Iris pigment epithelial cell (primary cell): ENCODE measurements at places on chromosomes 4 and X.

DNA sequence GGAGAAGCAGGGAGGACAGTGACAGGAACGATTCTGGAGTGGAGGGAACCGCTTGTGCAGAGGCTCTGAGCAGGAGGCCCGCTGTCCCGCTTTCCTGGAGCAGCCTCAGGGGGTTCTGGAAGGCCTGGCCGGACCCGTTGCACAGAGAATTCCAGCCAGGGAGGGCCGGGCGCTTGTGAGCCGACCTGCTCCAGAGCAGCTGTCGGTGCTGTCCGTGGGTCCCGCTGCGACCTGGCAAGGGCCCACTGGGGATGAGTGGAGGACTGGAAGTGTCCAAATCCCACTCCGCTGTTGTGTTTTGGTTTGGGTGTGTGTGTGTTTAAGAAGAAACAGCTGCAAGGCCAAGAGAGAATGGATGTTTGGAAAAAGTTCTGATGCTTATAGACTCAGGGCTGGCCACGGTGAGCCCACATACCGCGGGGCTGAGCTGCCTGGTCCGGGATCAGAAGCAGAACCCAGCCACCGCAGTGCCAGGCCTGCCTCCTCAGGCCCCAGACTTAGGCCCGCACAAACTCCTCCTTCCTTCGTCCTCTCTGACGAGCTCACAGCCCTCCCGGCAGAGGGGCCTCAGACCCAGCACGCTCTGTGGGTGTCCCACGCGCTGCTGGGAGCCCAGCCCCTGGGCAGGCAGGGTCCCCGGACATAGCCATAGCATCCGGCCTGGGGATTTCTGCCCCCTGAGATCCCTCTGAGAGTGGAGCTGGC is 73.9 kb downstream of the HTRA3 start:
- no peak for DNase-seq

- DNase-seq = no peak
Measured at GRCh38 chr4:113009461-113009860, 40.0 kb upstream of the ANK2 start.

- DNase-seq = no peak
Measured at GRCh38 chr4:121951521-121952110, at the start of gene TRPC3. TSS of gene TRPC3 (minus strand) at chr4:121952060. CDS start at chr4:121951680, 380 bp downstream.

- DNase-seq = no peak
Measured at GRCh38 chr4:186019269-186019668, 49.7 kb upstream of the TLR3 start.

- peak; percentile 21 for DNase-seq
Measured at GRCh38 chr4:52019936-52020657, at the start of gene LRRC66. TSS of gene LRRC66 (minus strand) at chr4:52020363. CDS start at chr4:52017613, 2,750 bp downstream.

- no peak for DNase-seq
Measured at GRCh38 chr4:75321484-75321883, 192.7 kb downstream of the RCHY1 start.

DNA sequence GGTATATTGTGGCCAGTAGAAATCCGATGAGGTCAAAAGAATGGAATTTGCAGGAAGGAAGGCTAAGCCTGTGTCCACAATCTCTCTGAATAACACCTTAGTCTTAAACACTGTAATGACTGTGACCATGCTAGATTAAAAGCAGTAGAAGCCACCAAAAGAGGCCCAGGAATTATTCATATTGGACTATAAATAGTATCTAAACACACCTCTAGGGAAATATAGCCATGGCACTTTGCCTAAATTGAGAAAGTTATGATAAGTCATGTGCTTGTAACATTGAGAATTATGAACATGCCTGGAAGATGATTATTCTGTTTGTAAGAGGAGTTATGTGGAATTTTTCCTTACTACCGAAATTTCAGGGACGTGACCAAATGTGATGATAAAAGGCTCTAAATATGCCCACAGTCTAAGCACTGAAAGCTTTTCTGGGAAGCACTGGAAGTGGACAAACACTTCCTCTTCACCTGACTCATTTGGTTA is 298.5 kb downstream of the KCTD8 start:
- DNase-seq = peak; percentile 50

DNA sequence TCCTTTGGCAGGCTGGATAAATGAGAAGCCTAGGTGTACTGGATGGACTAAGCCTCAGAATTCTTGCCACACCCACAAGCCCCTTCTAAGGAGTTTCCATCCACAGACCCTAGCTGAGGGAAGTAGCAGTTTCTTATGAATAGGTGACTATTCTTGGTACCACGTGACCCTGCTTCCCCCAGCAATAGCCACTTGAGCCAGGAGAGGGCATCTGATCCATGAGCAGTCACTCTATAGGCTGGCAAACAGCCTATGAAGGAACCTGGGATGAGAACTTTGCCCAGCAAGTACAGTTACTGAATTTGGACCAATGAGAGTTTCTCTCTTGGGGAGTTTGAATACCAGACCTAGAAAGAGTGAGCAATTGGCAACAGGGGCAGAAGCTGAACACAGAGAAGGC is 84.0 kb downstream of the RTL9 start:
- DNase-seq = peak; percentile 30

- DNase-seq = no peak
Measured at GRCh38 chrX:113157496-113157895, 316.9 kb upstream of the AMOT start.

DNA sequence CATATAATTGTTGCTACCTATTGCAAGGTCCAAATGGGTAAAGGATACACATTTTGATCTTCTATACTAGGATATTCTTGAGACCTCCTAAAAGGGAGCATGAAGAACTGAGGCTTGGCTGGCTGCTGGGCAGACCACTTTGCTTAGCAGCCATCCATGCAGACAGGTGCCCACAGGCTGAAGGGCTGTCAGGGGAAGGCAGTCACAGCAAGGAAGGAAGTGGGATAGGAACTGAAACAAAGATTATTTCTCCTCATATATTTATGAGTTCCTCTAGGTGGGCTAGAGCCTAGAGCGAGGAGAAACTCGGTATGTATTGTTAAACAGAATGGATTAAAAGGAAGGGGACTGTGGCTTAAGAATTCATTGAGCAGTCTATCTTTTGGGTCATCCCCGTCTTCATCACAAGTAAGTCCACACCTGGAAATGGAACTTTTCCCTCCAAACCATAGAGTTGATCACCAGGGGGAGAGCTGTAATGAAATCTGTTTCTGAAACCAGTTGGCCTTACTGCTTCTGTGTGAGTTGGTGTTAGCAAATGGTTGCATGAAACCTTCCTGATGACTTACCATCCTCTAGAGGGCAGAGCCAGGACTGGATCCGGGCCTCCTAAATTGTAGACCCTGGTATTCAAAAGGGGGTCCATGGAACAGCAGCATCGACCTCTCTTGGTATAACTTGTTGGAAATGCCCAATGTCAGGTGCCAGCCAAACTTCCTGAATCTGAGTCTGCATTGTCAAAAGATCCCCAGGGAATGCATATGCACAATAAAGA is 42.3 kb downstream of the AFF2 start:
- no peak for DNase-seq

DNA sequence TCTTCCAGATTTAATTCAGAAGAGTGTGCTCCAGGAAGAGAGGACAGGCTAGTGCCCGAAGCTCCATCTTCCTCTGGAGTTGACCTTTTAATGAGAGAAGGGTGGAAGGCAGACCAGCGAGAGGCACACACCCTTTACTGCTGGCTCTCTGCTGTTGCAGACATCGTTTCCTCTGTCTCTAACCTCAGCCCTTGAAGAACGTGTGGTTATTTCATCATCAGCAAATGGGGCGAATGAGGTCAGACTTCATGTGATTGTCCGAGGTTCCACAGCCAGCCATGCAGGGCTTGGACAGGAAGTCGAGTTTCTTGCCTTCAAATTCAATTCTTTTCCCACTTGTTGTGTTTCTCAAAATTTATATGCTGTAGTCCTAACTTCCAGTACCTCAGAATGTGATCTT is 155.2 kb upstream of the MSX1 start:
- DNase-seq = peak; percentile 76

- DNase-seq = peak; percentile 93
Measured at GRCh38 chr4:1010395-1011021, 918 bp upstream of the FGFRL1 start.

DNA sequence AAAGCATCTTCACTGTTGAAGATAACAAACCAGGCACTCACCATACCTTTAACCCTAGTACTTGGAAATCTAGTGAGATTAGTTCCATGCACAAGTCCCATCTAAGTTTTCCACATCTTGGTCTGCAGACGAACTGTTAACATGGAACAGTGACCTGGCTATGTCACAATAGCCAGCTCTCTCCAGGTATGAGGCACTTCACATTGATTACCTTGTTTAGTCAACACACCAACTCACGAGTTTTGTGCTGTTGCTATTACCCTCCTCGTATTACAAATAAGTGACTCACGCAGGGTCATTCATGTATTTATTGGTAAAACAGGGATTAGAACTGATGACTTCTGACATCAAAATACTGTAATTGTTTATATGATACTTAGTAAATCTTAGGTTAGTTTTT is 36.4 kb upstream of the FRAS1 start:
- DNase-seq = no peak

GRCh38 chr4:123867910-123868587 is 471.5 kb downstream of the SPRY1 start:
- DNase-seq = peak; percentile 34

- DNase-seq = peak; percentile 90
Measured at GRCh38 chr4:72631296-72631695, 62.3 kb upstream of the ADAMTS3 start.

DNA sequence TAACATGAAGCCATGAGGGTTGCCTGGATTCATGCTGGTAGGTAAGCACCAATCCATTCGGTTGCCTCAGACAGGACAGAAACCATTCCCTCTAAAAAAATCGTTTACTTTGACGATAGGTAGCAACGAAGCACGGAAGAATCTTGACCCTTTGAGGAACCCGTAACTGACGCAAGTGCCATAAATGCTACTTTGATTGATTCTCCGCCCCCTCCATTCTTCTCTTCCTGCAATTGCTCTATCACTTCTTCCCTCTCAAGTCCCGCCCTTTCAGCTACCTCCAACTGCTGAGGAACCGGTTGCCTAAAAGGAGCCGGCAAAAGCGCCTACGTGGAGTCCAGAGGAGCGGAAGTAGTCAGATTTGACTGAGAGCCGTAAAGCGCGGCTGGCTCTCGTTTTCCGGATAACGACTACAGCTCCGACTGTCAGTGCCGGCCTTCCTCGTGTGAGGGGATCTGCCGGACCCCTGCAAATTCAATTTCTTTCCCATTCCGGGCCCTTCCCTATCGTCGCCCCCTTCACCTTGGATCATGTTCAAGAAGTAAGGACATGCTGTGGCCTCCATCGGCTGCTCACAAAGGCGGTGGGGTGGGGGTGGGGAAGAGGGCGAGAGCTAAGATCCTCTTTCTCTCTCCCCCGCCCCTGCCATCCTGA is at the start of gene MCTS1:
Gene MCTS1, plus strand, starts transcription at position 395 of the 654 bp plus-strand sequence. Its CDS starts 136 bp downstream, at position 531.
- peak; percentile 97 for DNase-seq

GRCh38 chr4:119781044-119781443 is 152.4 kb upstream of the PDE5A start:
- no peak for DNase-seq

DNA sequence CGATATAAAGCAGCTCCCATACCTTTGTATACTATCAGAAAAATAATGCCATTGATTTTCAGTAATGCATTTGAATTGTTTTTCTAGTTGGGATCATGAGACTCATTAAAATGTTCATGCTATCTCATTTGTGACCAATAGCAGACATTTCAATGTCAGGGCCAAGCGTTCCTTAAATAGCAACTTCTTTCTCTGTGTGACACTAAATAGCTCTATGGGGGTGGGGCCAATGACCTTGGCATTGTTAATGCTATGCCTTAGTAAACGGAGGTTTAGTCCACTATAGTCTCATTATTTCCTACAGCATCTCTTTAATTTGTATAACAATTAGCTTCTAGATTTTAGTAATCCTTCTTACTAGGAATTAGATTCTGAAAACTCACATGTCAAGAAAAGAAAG is 48.6 kb upstream of the ARHGAP24 start:
- no peak for DNase-seq

GRCh38 chr4:61397174-61397573 is 197.0 kb downstream of the ADGRL3 start:
- peak; percentile 31 for DNase-seq

GRCh38 chrX:149909324-149910177 is 19.8 kb upstream of the HSFX4 start:
- DNase-seq = no peak

GRCh38 chr4:173943547-173943946 is 339.9 kb downstream of the FBXO8 start:
- DNase-seq = no peak

- peak; percentile 87 for DNase-seq
Measured at GRCh38 chr4:128606173-128606572, 203.3 kb upstream of the JADE1 start.

DNA sequence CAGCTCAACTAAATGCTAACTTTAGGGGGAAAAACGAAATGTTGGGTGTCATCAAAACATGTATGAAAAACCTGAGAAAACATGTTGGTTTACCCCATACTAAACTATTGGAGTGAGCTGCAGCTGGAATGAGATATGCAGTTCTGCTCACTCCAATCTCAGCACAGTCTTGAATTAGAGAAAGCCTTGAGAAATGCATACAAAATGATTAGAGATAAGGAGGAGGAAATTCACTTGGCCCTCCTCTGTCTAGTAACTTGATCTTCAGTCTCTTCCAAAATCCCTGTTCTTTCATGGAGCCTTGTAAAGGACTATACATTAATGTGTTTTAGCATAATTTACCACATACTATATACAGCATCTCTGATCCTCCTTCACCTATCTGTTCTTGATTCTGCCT is 3.2 kb upstream of the LRCH2 start:
- DNase-seq = no peak

DNA sequence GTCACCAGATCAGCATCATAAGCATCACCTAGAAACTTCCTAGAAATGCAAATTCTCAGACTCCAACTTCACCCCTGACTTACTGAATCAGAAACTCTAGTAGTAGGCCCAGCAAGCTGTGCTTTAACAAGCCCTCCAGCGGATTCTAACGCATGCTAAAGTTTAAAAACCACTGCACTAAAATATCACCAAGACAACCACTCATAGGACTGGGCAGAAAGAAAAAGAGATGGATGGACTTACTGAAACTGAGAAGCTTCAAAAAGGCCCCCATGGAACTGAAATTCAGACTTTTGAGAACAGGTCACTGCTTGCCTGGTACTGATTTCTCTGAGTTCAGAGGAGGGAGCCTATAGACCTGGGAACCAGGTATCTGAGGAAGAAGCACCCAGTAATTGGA is 40.1 kb downstream of the FAM241A start:
- DNase-seq = no peak

- DNase-seq = no peak
Measured at GRCh38 chr4:138659812-138660316, 355.7 kb upstream of the NOCT start.

DNA sequence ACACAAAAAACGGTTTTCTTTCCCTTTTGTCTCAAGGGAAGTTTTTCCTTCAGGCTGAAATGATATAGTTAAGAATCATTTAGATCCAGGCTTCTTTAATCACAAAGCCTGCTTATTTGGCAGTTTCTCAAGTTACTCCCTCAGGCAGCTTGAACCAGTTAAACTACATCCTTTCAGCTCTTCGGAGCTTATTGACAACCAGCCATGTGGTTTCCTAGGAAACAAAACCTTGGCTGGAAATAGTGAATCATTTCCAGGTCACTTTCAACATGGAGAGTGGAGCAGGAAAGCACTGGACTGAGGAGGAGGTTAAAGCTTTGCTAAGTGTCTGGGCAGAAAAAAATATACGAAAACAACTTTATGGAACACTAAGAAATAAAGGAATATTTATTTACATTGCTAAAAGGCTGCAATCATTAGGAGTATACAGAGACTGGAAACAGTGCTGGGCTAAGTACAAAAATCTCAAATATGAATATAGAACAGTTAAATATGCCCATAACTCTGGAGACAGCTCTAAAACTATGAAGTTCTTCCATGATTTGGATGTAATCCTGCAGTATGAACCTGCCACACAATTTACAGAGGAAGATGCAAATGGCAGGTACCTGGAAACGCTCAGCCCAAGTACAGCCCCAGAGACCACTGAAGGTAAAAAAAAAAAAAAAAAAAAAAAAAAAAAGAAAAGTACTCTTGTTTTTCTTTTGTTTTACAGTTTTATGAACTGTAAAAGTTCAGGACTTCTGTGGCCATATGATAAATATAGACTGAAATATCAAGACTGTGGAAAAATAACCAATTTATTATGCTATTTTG is 23.2 kb upstream of the AASDH start:
- peak; percentile 98 for DNase-seq
